BJ (cell line): ENCODE measurements at places on chromosomes 3 and 15. TPM values are rescaled to one million over a fixed set of nuclear protein-coding genes. Genes with fewer than 3 reads are reported as not detected.

Gene INAFM2
- 7.3 and 12.8 TPM in 2 replicates for polyA plus RNA-seq

Gene OXSR1
- polyA plus RNA-seq: 27.6 and 43.6 TPM in 2 replicates

Gene DNAJA4
- 2.8 and 4.1 TPM in 2 replicates for polyA plus RNA-seq

Gene GMNC
- not detected in 2 replicates for polyA plus RNA-seq

Gene GOLGA8A
- 12.7 and 19.2 TPM in 2 replicates for polyA plus RNA-seq

Gene CCDC9B
- polyA plus RNA-seq: 5.0 and 6.0 TPM in 2 replicates

Gene AGBL1
- polyA plus RNA-seq: not detected in 2 replicates

Gene CADPS
- polyA plus RNA-seq: not detected in 2 replicates

Gene KNL1
- polyA plus RNA-seq: 3.9 and 8.5 TPM in 2 replicates

Gene BNIP2
- 25.3 and 38.9 TPM in 2 replicates for polyA plus RNA-seq

Gene TUSC7
- not detected in 2 replicates for polyA plus RNA-seq

Gene RLBP1
- polyA plus RNA-seq: not detected in 2 replicates

DNA sequence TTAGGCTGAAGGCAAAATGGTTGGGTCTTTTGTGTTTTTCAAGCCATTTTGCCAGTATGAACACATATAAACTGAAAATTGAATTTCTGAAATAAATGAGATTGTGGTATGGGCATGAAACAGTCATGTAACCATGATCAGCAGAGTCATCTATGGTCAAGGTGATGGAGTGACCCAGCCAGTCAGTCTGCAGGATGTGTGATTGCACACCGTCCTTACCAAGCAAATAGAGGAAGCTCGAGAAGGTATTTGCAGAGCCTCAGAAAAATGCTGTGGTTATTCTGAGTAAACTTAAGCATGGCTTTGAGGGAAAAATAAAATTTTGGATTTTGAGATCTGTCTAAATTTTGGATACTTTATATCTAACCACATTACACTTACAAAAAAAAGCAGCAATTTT, 95.9 kb upstream of the RNF7 start:
- DNase-seq: no peak

- DNase-seq: no peak
These were observed 344.7 kb downstream of the CHL1 start for GRCh38 chr3:541062-541801.

DNA sequence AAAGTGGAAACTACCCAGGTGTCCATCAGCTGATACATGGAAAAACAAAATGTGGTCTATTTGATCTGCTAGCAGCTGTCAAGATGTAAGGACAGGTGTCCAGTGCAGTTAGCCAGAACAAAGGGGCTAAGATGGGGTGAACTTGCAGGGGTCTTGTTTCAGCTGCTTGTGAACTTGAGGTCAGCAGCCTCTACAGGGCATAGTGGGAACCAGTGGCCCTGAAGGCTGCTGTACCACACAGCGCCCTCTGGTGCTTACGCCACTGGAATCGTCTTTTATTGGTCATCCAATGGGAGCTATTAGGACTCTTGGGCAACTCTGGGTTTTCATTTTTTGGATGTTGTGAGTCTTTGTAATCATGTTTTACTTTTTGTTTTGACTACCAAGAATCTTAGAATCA, 62.2 kb upstream of the CTSH start:
- DNase-seq: no peak

DNA sequence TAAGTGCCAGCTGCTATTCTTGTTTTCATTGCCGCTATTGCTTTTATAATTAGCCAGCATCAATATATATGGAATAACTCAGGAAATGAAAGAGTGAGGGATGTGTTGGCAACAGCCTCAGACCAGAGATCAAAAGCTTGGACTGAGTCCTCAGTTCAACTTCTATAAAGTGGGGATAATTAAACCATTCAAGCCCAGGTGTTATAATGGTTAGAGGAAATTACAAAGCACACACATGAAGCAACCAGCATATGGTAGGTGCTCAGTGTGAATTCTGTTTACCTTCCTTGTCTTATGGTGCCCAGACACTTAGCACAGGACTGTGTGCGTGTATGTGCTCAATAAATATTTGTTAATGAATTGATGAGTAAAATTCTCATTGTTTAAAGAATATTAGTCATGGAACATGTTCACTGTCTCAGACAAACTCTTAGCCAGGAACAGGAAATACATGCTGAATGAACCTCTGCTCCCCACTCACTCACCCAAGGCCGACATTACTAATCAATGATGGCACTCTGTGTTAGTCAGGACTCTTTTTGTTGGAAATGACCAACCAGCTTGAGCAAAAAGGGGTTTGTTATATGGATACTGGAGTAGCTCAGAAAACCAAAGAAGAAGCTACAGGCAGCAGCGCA, 16.7 kb upstream of the CCDC174 start:
- DNase-seq: no peak

DNA sequence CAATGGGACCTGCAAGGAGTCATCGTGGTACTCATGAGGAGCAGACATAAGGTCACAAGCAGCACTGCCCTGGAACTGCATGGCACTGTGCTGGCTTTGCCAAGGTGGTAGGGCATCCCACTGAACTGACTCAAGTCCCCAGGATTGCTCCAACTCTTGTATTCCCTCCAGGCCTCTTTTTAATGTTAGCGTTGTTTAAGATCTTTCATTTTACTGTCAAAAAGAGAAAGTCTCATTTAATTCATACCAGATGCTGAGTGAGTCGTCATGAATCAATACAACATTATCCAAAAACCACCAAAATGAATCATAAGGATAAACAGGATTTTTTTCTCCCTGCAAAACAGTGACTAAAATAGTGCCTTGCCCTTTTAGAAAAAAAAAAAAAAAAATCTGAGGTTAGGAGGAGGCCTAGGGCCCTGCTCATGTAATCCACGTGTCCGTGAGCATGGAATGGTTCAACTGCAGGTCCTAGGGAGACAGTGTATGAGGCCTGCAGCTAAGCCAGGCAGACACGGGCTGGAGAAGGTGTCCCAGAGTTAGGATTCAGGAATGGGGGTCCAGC, 36.7 kb upstream of the BLM start:
- DNase-seq: peak; percentile 96

GRCh38 chr15:42275780-42276391, 2.7 kb upstream of the TMEM87A start:
- no peak for DNase-seq

DNA sequence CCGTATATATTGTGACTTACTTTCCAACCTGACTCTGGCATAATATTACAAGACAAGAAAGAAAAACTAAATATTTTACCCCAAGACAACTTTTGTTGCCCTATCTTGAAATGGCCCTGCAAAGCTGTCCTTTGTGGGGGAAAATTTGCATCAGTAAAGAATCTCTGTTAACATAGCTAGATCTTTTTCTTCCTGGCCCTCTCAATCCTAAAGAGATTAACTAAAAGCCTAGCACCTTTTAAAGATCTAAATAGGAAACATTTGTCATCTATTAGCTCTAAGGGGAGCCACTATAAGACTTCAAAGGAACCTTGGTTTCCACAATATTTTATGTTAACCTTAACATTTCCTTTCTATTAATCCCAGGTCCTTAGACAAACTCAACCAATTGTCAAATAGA, 199.0 kb upstream of the SLITRK3 start:
- no peak for DNase-seq

DNA sequence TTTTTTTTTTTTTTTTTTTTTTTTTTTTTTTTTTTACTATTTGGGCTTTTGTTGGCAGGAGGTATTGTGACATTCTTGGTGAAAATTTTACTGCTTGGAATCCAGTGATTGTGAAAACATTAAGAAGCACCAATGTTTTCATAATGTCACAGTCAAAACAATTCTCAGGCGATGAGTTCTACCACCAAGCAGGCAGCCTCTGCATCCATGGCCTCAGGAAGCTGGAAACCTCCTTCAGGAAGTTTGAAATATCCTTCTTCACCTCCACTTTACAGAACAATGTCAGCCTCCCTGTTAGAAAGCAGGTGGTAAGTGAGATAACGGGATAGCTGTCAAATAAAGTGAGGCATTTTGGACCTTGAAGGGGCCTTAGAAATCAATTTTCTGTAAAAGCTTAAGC, 98.3 kb downstream of the MEX3B start:
- DNase-seq: no peak

GRCh38 chr15:78236491-78236890, 2.1 kb upstream of the ACSBG1 start:
- DNase-seq: no peak

GRCh38 chr3:87375231-87375682, 98.9 kb upstream of the POU1F1 start:
- no peak for DNase-seq
